ENCODE measurements at places on chromosomes 3 and 15. TPM values are rescaled to one million over a fixed set of nuclear protein-coding genes. Genes with fewer than 3 reads are reported as not detected.

ITIH4 gene
- 0.69 TPM for total RNA-seq

IFT80 gene
- total RNA-seq = 32.7 TPM

DNA sequence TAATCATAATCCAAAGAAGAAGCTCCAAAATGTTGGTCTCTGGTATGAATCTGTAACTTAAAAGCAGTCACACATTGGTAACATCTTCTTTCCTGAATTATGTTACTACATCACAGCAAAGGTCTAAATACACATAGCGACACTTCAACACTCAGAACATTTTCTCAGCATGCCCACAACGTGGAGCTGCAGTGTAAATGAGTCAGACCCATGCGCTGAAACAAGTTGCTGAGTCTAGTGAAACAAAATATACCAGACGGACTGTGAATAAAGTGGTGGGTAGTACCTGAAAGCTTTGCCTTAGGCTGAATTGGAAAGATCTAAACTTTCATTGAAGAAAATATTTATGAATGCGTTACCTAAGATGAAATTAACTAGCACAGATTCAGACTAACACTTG, 33.2 kb upstream of the GOLGA8B start:
- peak; percentile 54 for DNase-seq

DNA sequence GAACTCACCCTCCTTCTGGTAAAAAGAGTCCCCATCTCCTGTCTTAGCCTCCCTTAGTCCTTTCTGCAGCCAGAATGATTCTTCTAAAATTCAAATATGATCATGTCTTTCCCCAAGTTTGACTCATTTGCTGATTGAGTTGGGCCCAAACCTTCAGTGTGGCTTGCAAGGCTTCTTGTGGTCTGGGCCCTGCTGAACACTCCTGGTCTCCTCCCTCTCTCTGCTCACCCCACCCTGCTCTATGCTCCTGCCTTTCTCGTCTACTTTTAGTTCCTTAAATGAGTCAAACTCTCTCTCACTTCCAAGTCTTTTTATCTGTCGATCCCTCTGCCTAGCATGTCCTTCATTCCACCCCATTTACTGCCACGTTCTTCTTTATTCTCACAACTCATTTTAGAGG, 72.6 kb downstream of the CCR1 start:
- DNase-seq = no peak

DNA sequence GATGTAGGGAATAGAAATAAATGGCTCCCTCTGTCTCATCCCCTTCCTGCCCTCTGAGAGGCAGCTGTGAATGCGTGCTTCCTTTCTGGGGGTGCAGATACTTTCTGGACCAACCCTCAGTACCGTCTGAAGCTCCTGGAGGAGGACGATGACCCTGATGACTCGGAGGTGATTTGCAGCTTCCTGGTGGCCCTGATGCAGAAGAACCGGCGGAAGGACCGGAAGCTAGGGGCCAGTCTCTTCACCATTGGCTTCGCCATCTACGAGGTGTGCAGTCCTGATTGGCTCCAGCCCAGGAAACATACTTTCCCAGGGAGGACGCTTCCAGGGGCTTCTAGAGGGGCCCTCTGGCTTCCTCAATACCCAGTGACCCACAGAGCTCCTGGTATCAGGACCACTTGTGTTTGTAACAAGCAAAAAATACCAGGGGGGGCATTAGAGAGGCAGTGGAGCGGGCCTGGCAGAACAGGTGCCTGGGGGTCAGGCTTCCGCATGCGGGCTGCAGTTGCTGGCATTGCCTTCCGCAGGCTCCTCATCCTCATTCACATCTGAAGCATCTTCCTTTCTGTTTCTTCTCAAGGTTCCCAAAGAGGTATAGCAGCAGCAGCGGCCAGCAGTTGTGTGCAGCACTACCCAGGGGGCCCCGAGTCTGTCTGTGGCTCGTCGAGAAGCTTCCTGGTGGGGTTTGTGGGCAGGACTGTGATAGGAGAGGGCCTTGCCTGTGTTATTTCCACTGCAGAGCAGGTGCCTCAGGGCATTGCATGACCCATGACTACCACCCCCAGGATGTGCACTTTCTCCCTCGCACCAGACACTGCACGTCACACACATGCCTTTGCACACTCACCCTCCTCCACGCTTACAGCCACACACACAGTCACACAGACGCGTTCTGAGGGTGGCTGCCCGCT, 42.5 kb downstream of the CAPN3 start:
- peak; percentile 25 for DNase-seq

ROPN1 gene
- 0.14 TPM for total RNA-seq

DNA sequence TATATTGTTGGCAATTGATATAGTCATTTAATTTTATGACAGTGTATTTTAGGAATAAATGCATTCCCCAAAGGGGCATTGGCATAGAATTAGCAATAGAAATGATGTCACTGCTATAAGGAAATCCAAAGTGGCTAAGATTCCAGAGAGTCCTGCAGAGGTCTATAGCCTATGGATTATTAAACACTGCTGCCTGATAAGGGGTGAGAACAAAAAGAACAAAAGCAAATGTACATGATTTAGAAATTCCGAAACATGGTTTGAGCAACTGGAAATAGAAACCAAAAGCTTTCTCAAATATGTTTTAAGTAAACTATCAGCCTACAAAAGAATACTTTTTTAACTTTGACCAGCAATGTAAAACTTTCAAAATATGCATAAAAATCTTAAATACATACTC, 280.1 kb upstream of the RASGRP1 start:
- no peak for DNase-seq

XCR1 gene
- total RNA-seq = not detected

MLH1 gene
- 82.6 TPM for total RNA-seq

- DNase-seq = no peak
These were observed 134.8 kb upstream of the MEF2A start for GRCh38 chr15:99430881-99431401.

SMCO1 gene
- not detected for total RNA-seq

- DNase-seq = no peak
These were observed 147.0 kb downstream of the PDE8A start for GRCh38 chr15:85128621-85129020.

ATP8B4 gene
- 0.34 TPM for total RNA-seq

GRCh38 chr3:151201051-151201730, 1.8 kb downstream of the GPR171 start:
- no peak for DNase-seq
